Naive thymus-derived CD4-positive, alpha-beta T cell (primary cell): ENCODE measurements at places on chromosomes 6 and 20.

GRCh38 chr6:137497721-137498463 is 3.7 kb upstream of the OLIG3 start:
- DNase-seq, result no peak
- H3K4me1 ChIP-seq, result peaks cover 35% of the 10 kb centered on the region
- H3K27me3 ChIP-seq, result peaks cover 55% of the 10 kb centered on the region
- H3K36me3 ChIP-seq, result no peaks in the 10 kb centered on the region
- H3K4me3 ChIP-seq, result peak overlapping the region; percentile 34

GRCh38 chr6:152094992-152095592 is 287.6 kb downstream of the ESR1 start:
- no peaks in the 10 kb centered on the region for H3K4me1 ChIP-seq
- no peak overlapping the region for H3K27ac ChIP-seq
- no peaks in the 10 kb centered on the region for H3K36me3 ChIP-seq
- H3K4me3 ChIP-seq, result no peak overlapping the region
- no peaks in the 10 kb centered on the region for H3K27me3 ChIP-seq

DNA sequence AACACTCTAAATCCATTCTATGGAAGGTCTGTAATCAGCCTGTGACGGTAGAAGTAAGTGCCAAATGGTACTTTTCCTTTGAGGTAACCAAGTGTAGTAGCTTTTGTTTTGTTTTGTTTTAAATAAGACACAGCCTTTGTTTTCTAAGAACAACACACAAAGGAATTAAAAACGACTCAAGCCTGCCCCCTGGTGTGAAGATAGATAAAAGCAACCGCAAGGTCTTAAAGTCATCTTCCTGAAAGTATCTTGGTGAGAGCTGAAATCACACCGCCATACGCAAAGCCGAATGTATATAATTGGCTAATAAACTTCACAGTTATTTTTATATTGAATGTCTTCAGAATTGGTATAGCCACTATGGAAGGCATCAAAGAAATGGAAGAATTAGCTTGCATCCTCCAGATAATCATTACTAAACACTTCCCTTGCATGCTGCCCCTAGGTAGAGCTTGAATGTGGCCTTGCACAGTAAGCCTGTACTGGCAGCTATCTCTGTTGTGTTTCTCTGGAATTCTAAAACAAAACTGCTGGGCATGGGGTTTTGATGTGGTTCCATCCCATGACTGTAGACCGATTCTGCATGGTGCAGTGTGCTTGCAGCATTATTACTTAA is 95.6 kb downstream of the LAMP5 start:
- no peak overlapping the region for H3K4me3 ChIP-seq
- no peak overlapping the region for H3K27ac ChIP-seq
- no peak for DNase-seq

DNA sequence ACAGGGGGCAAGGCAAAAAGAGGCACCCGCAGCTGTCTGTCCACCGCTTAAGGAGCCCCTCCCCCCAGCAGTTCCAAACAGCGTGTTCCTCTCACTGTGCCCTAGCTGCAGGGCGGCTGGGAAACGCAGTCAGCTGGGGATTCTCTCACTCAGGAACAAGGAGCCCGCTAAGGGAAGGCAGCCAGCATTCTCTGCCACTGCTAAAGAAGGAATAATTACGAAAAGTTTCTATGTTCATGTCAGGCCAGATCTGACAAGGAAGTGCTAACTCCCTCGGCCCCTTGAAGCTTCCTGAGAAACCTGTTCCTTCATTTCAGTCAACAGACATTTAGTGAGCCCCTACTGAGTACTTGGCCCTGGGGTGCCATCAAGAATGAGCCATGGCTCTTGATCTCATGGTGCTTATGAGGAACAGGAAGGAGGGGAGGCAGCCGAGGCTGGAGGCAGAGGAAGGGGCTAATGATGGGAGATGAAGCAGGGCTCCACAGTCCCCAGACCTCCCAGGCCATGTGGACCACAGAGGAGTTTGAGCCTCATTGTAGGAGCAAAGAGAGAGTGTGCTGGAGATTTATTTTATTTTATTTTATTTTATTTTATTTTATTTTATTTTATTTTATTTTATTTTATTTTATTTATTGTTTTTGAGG is 101.7 kb upstream of the PMEPA1 start:
- H3K4me3 ChIP-seq, result no peak overlapping the region
- no peaks in the 10 kb centered on the region for H3K36me3 ChIP-seq
- H3K27me3 ChIP-seq, result no peaks in the 10 kb centered on the region
- no peak overlapping the region for H3K27ac ChIP-seq
- DNase-seq, result no peak
- no peaks in the 10 kb centered on the region for H3K4me1 ChIP-seq

GRCh38 chr6:135901774-135902524 is 50.4 kb downstream of the PDE7B start:
- no peaks in the 10 kb centered on the region for H3K36me3 ChIP-seq
- H3K27me3 ChIP-seq, result no peaks in the 10 kb centered on the region
- no peak overlapping the region for H3K4me3 ChIP-seq
- no peak overlapping the region for H3K27ac ChIP-seq
- DNase-seq, result peak; percentile 68

GRCh38 chr6:104281370-104281769 is 578.3 kb downstream of the HACE1 start:
- no peaks in the 10 kb centered on the region for H3K27me3 ChIP-seq
- H3K36me3 ChIP-seq, result no peaks in the 10 kb centered on the region
- no peak for DNase-seq
- no peak overlapping the region for H3K27ac ChIP-seq

DNA sequence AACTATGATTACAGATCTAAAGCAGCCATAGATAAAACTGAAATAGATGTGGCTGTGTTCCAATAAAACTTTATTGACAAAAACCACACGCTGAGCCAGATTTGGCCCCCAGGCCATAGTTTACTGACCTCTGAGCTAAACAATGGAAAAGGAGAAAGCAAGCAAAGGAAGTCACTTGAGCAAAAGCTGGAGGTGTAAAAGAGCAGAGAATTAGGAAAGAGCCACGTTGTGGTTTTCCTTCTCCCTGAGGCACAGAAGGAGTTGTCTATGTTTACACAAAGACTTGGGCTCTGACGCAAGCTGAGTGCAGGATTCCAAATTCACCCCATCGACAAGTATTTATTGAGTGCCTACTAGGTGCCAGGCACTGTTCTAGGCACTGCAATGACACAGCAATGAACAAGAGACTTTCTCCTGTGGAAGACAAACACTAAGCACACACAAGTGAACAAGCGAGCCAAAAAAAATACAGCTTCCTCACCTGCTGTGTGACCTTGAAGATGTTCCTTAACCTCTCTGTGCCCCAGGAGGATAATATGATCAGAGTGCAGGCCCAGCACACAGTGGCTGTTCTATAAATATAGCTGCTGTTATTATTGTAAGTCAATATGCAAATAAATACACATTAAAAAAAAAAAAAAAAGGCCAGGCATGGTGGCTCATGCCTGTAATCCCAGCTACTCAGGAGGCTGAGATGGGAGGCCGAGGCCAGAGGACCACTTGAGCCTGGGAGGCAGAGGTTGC is 75.4 kb upstream of the PTPN1 start:
- DNase-seq, result no peak
- H3K4me1 ChIP-seq, result no peaks in the 10 kb centered on the region
- H3K4me3 ChIP-seq, result no peak overlapping the region
- H3K27me3 ChIP-seq, result no peaks in the 10 kb centered on the region
- no peak overlapping the region for H3K27ac ChIP-seq
- no peaks in the 10 kb centered on the region for H3K36me3 ChIP-seq

- no peaks in the 10 kb centered on the region for H3K27me3 ChIP-seq
- peaks cover 14% of the 10 kb centered on the region for H3K4me1 ChIP-seq
- DNase-seq, result no peak
- no peaks in the 10 kb centered on the region for H3K36me3 ChIP-seq
Measured at GRCh38 chr20:654417-654750, 1.4 kb upstream of the SRXN1 start.

- H3K27ac ChIP-seq, result no peak overlapping the region
- no peak for DNase-seq
- no peaks in the 10 kb centered on the region for H3K4me1 ChIP-seq
- H3K27me3 ChIP-seq, result no peaks in the 10 kb centered on the region
Measured at GRCh38 chr20:62313460-62314338, 10.9 kb downstream of the ADRM1 start.

DNA sequence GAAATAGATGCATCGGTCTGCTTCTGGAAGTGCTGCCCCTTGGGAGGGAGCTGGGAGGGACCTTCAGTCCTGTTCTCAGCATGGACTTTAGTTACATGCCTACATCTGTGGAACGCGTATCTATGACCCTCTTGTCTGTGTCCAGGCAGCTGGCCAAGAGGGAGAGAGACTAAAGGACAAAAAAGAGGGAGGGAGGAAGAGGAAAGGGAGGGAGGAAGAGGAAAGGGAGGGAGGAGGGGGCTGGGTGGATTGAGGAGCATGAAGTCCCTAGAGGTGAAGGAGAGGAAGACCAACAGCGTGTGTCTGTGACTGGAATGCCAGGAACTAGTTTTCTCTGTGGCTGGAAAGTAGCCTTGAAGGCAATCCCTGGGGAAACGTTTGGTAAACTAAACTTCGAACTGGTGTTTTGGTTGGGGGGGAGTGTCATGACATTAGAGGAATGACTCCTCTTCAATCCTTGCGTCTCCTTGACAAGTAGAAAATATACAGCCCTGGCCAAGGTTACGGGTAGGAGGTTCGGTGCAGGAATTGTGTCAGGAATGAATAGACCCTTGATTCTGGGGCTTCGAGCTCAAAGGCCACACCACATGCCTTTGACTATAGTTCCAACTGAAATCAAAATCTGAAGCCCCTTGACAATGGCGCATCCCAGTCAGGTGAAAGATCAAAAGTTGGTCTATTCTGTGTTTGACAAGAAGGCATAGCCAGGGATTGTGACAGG is 52.0 kb upstream of the PLEKHG1 start:
- H3K27me3 ChIP-seq, result no peaks in the 10 kb centered on the region
- no peaks in the 10 kb centered on the region for H3K36me3 ChIP-seq
- H3K27ac ChIP-seq, result no peak overlapping the region
- H3K4me3 ChIP-seq, result no peak overlapping the region
- H3K4me1 ChIP-seq, result no peaks in the 10 kb centered on the region

- H3K27ac ChIP-seq, result peak overlapping the region; percentile 70
- H3K4me3 ChIP-seq, result peak overlapping the region; percentile 37
- peaks cover 55% of the 10 kb centered on the region for H3K4me1 ChIP-seq
- peaks cover 3% of the 10 kb centered on the region for H3K36me3 ChIP-seq
- H3K27me3 ChIP-seq, result no peaks in the 10 kb centered on the region
Measured at GRCh38 chr6:130138116-130138908, 84.4 kb downstream of the SAMD3 start.

- H3K27me3 ChIP-seq, result no peaks in the 10 kb centered on the region
- H3K4me3 ChIP-seq, result peak overlapping the region; percentile 60
Measured at GRCh38 chr20:59145924-59146779, 17.5 kb upstream of the ZNF831 start.

- peaks cover 36% of the 10 kb centered on the region for H3K36me3 ChIP-seq
- no peak overlapping the region for H3K27ac ChIP-seq
- peaks cover 3% of the 10 kb centered on the region for H3K4me1 ChIP-seq
Measured at GRCh38 chr6:158057213-158057987, 75.7 kb downstream of the SYNJ2 start.

- no peak overlapping the region for H3K4me3 ChIP-seq
- no peak for DNase-seq
- no peaks in the 10 kb centered on the region for H3K27me3 ChIP-seq
- no peak overlapping the region for H3K27ac ChIP-seq
- no peaks in the 10 kb centered on the region for H3K4me1 ChIP-seq
Measured at GRCh38 chr20:24732076-24732475, 217.0 kb upstream of the CST7 start.

DNA sequence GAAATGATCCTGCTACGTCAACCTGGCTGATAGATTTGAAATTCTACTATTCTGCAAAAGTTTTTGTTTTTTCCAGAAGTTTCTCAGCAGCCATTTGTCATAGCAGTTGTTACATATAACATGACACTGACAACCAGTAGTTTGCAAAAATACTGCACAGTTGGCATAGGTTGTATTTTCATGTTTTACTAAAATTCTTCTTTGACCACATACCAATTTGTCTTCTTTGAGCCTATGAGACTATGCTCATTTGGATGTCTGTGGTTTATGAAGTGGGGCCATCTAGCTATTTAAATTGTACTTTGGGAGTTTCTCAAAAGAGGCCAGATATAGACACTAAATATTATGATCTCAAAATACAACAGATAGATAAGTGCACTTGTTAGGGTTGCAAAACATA is 104.9 kb upstream of the PREP start:
- H3K27me3 ChIP-seq, result no peaks in the 10 kb centered on the region
- H3K4me1 ChIP-seq, result no peaks in the 10 kb centered on the region
- DNase-seq, result no peak
- H3K27ac ChIP-seq, result no peak overlapping the region
- no peaks in the 10 kb centered on the region for H3K36me3 ChIP-seq
- H3K4me3 ChIP-seq, result no peak overlapping the region
